ENCODE measurements at places on chromosomes 7 and 10.
A peak's percentile ranks its signal among the peaks of the same experiment; 100 is the strongest.

GRCh38 chr10:63268149-63268797, 135.1 kb downstream of the NRBF2 start:
- DNase-seq: no peak

DNA sequence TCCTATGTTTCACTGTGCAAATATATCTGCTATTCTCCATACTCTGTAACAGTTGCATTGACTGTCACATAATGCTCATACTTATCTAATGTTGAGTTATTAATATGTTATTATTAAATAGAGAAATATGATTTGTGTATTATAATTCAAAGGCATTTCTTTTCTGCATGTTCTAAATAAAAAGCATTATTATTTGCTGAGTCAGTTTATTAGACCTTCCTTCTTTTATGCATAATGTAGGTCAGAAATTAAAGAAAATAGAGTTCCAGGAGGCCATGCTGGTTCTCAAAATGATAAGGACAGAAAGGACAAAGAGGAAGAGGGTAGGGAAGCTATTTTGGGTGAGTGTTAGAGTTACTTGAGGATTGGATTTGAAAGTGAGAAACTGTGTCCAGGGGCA, 50.7 kb downstream of the CYP2C9 start:
- no peak for DNase-seq

DNA sequence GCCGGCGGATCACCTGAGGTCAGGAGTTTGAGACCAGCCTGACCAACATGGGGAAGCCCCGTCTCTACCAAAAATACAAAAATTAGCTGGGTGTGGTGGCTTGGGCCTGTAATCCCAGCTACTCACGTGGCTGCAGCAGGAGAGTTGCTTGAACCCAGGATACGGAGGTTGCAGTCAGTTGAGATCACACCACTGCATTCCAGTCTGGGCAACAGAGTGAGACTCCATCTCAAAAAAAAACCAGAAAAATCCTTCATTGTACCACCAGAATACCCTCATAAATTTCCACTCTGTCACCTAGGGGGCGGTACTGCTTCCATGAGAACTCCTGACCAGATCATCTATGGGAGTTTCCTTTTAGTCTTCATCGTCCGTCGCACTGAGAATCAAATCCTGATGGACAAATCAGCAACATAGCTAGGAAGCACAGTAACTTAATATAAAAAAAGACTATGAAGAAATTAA, 225.8 kb upstream of the KLF14 start:
- DNase-seq: no peak

DNA sequence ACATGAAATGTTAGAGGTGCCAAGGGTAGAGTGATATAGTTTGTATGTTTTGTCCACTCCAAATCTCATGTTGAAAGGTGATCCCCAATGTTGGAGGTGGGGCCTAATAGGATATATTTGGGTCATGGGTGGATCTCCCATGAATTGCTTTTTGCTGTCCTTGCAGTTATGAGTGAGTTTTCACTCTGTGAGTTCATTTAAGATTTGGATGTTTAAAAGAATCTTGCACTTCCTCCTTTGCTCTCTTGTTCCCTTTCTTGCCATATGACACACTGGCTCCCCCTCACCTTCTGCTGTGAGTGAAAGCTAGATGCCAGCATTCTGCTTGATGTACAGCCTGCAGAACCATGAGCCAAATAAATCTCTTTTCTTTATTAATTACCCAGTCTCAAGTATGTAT, 269.2 kb downstream of the ZWINT start:
- DNase-seq: no peak

DNA sequence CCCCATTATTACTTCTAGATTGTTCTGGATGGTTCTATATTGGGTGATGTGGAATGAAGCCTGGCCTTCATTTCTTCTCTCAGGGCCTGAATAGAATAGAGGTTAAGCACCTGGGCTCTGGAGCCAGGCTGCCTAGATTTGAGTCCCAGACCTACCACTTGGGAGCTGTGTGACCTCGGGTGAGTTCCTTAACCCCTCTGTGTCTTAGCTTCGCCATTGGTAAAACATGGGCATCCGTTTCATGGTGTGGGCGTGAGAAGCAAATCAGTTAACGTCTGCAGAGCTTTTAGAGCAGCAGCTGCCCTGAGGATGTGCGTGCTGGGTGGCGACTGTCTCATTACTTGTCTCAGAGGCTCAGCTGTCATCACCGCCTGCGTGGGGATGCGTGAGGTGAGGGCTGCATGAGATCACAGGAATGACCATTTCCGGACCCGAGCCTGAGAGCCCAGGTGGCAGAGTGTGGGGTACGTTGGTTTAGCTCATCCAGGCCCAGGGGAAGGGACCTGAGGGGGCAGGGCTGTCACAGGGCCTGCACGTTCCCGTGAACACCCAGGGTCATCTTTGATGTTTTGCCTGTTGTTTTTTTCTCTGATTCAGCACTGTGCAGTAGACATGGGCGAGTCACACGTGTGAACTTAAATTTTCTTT, 9.7 kb downstream of the AGAP3 start:
- DNase-seq: no peak

DNA sequence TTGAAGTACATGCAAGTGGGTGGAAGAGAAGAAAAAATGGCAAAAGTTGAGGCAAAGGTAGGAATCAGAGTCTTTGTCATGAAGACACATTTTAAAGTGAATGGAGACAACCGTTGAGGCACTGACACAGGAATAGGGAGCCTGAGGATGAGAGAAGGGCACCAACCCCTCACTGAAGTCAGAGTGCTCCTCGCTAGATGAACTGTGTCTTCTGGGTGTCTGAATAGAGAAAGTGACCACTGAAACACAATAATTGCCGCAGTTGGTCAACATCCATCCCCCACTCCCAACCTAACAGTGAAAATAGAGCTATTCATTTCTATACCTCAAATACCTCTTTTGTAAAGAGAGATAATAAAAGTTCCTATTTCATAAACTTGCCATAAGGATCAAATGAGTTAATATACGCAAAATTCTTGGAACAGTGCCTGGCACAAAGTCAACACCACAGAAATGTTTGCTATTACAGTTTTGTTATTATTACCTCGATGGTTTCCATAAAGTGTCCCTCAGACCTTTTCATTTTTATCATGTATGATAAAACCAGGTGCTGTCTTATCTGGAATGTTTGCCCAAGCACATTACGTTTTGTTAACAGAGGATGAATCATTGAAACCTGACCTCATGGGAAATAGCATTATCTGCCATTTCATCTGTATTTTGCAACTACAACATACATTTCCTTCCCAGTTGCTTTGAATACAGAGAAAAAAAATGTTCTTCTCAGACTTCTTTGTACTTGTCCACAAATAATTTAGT, 61.8 kb upstream of the SP4 start:
- no peak for DNase-seq

DNA sequence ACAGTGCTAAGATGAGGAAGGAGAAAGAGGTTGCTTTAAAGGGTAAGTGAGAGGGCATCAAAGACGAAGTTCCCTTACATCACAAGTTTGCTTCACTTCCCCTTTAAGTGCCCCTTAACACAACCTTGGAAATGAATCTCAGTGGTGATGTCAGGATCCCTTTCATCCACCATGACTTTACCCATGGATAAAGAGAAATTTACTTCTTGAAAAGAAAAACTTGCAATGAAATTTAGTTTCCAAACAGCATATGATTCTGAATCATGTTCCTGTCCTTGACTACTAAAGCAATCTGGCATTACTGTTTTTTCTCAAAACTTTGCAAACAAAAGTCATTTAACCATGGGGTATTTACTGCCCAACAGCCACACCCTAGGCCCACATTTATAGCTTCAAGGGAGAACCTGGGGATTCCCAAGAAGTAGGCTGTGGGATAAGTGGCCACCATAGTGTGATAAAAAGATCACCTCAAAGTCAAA, 135.9 kb downstream of the ITGB8 start:
- no peak for DNase-seq

DNA sequence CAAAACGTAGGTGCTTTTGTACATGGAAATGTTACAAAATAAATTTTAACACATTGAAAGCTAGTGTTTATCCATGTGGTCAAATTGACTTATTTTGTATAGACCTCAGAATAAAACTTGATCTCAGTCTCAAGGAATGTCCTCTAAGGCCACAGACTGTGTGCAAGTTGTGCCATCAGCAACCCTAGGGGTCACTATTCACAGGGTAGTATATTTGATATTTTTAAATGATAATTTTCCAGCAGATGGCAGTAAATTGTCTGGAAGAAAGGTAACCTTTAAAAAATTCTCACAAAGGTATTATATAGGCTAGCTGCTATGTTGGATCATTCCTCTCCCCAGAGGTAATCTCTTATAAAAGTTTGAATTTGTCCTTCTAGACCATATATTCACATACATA, 12.9 kb upstream of the SNX10 start:
- no peak for DNase-seq

GRCh38 chr7:94509887-94510581, 425 bp downstream of the CASD1 start:
- peak; percentile 66 for DNase-seq

GRCh38 chr7:28036696-28037095, 143.9 kb downstream of the JAZF1 start:
- no peak for DNase-seq

DNA sequence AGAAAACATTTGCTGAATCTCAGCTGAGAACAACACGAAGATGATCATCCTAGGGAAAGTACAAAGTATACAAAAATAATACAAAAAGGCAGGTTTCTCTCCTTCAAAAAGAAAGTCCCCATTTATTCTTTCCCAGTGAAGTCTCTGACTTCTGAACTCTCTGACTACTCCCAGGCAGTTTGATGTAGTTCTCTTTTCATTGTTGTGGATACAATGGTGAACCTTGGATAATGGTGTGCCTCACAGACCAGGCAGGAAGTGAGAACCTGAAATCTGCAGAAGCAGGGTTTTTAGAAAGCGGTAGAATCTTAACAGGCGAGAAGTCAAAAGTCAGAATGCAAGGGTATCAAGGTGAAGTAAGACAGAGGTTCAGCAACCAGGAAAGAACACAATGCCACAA, 150.8 kb upstream of the NRP1 start:
- no peak for DNase-seq

GRCh38 chr7:100545360-100546128, 6.5 kb downstream of the AGFG2 start:
- no peak for DNase-seq

GRCh38 chr10:131314799-131315198, 3.3 kb upstream of the TCERG1L start:
- no peak for DNase-seq

DNA sequence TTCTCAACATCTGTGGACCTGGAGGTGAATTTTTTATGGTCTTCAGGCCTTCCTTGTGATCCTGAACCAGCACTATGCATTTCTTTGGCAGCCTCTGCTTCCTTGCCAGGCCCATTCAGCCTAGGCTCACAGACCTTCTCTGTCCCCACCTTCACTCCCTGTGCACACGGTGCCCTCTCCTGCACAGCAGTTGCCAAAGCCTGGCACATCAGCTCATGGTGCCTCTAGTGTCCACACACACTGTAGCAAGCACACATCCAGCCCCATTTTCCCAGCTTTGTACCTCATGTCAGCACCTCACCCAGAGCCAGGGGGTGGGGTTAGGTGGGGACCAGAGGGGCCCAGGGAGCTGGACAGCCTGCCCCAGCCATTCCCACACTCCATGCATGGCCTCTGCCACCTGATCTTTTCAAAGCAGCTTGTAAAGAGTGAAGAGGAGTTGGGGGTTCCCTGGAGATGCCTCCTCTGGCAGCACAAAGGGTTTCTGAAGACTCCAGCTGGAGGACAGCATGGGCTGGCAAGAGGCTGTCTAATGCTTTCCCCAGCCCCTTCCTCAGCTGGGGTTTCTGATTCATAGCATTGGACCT, 57.9 kb upstream of the TMEM72 start:
- DNase-seq: no peak

- DNase-seq: no peak
These were observed 307.9 kb upstream of the AOAH start for GRCh38 chr7:37032258-37032601.

GRCh38 chr7:157684909-157685429, 348.2 kb downstream of the DNAJB6 start:
- no peak for DNase-seq

DNA sequence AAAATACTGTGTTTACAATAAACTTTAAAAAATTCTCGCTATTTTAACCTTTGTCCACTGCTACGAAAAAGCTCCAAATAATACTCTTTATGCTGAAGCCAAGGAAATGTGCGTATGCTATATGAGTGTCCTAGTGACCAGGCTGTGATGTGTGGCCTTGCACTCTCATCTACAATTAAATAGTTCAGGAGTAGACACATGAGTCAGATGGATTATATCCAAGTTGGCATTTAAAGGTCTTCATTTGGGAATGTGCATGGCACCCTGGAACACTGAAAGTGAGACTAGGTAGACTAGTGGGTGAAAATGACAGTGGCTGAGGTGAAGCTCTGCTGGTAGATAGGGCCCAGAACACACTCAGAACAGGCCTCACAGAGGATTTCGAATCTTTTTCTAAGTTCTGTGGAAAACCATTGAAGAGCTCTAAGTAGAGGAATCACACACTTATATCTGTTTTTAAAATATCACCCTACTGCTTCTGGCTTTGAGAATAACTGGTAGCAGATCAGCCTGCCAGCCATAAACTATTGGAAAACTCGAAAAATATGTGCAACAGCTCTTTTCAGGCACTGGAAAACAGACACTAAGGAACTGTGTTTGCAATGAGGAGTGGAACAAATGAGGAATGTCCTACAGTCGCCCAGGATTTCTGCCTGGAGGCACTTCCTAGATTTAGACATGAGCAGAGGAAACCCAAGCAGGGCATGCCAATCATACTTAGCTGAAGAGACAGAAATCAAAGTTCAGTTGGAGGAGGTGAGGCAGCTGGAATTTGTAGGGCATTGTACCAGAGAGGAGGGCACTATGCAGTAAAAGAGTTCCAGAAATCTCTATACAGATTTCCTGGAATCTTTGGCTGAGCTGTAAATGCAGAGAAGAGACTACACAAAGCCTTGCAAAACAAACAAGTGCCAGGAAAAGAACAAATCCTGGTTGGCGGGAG, 603.8 kb upstream of the LRRTM3 start:
- DNase-seq: no peak

DNA sequence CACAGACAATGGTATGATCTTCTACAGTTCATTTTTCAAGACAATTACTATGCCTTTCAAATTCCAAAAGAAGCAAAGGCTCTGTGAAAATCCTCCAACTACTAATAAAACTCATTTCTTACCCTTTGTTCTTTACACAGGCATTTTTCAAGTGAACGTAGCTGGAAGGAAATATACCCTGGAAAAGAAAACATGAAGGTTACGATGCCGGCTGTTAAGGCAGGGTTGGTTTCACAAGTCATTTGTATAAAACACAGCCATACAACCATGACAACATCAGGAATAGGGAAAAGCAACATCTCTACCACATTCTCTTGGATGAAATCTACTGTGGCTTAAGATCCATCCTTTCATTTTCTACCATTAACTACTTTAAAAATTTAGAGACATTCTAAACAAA, 207.9 kb downstream of the DOCK4 start:
- DNase-seq: no peak

DNA sequence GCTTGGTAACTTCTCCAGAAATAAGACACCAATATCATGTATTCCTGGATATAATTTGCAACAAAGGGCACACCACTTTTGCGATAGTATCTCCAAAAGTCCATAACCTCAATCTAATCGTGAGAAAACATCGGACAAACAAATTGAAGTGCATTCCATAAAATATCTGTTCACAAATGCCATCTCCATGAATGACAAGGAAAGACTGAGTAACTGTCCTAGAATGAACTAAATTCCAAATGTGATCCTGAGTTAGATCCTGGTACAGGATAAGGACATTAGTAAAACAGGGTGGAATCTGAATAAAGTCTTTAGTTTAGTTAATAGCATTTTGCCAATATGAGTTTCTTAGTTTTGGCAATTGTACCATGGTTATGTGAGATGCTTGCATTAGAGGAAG, 384.2 kb downstream of the SUGCT start:
- no peak for DNase-seq
